ENCODE measurements at places on chromosomes 2 and 18.

GRCh38 chr2:46325182-46325928, 28.1 kb downstream of the EPAS1 start:
- no peak for DNase-seq

GRCh38 chr2:103781313-103781712, 1019.5 kb downstream of the TMEM182 start:
- no peak for DNase-seq

GRCh38 chr2:196229013-196229412, 57.6 kb upstream of the STK17B start:
- no peak for DNase-seq

- DNase-seq, result no peak
Observed at GRCh38 chr2:173435574-173435973, 80.9 kb downstream of the CDCA7 start.

DNA sequence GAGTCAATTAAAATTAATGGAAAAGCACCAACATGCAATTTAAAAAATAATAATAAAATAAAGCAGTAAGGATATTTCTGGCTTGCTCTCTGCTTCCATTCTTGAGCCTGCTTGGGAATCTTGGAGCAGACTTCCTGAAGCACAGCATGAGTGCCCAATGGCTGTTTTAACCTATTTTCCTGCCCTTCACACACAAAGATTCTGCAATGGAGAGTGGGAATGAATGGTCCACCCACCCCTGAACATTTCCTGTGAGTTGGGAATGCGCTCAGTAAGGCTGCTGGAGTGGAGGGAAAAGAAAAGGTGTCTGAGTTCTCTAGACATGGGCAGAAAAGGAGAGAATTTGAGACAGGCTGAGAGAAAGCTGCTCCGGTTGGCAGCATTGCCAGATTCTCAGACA, 140.6 kb downstream of the BCL2 start:
- no peak for DNase-seq

- DNase-seq, result no peak
Observed at GRCh38 chr2:62147610-62148301, 48.2 kb upstream of the B3GNT2 start.

- DNase-seq, result no peak
Observed at GRCh38 chr2:126858991-126859390, 39.7 kb upstream of the TEX51 start.

GRCh38 chr2:127645395-127646291, at the start of gene GPR17:
Gene GPR17 (plus strand): TSS chr2:127646153. CDS start chr2:127650736, 4,583 bp downstream.
- DNase-seq, result no peak

GRCh38 chr2:231929961-231930592, 3.9 kb upstream of the NPPC start:
- no peak for DNase-seq

DNA sequence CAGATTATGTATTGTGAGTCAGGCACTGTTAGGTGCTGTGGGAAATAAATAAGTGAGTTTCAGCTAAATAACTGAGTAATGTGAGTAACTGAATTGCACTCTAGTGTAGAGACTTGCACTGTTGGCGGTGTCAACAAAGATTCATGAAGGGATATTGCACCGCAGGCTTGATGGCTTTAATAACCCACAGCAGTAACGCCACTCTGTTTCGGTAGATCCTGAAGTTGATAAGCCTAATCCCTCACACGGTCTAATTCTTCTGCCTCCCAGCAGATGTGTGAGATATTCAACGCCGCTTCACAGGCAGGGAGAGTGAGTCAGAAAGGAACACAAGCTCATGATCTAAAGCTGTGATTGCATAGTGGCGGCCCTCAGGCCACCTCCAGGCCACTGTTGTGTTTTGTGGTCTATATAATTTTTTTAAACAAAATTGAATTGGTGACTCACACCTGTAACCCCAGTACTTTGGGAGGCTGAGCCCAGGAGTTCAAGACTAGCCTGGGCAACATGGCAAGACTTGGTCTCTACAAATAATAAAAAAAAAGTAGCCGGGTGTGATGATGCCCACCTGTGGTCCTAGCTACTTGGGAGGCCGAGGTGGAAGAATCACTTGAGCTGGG, 94.3 kb downstream of the LIPG start:
- no peak for DNase-seq

GRCh38 chr18:55907453-55908175, 319.6 kb upstream of the TCF4 start:
- no peak for DNase-seq

DNA sequence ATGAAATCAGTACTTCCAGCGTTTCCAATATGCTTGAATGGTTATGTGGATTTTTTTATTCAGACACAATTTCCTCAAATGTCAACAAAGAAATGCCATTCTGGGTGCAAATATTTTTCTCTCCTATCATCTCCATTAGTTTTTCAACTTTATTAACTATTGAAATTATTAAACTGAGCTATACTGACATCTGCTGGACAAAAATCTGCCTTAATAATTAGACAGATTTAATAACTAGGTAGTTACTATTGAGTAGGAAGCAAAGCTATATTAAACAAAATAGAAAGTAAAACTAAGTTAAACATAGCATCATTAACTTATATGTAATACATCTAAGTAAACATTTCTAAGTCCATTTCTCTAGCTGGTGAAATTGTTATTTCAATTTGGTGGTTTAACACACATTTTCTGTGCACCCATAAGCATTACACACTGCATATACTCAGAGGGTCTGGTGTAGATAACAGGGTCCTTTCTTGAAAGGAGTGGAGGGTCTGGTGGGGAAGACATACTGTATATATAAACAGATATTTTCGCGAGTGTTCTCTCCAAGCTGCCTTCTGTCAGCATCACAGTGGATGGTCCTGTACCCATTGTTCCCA, 77.0 kb downstream of the LANCL1 start:
- peak; percentile 22 for DNase-seq

DNA sequence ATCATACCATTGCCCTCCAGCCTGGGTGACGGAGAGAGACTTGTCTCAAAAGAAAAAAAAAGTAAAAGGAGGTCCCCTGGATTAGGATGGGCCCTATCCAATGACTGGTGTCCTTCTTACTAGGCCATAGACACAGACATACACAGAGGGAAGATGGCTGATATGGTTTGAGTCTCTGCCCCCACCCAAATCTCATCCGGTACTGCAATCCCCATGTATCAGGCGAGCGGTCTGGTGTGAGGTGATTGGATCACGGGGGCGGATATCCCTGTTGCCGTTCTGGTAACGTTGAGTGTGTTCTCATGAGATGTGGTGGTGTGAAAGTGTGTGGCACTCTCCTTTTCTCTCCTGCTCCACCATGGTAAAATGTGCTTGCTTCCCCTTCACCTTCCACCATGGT, 7.8 kb upstream of the CNDP2 start:
- DNase-seq, result no peak

DNA sequence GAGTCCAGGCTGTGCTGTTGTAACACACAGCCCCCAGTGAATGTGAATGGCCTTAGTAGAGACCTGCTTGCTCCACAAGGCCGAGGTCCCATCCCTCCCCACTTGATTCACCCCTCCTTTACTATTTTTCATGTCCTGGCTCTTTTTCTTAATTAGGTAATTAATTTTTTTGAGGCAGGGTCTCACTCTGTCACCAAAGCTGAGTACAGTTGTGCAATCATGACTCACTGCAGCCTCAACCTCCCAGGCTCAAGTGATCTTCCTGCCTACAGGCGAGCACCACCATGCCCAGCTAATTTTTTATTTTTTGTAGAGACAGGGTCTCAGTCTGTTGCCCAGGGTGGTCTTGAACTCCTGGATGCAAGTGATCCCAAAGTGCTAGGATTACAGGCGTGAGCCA, 19.3 kb downstream of the FBLN7 start:
- no peak for DNase-seq

GRCh38 chr2:223262946-223263345, 211.0 kb downstream of the KCNE4 start:
- no peak for DNase-seq

GRCh38 chr2:112834396-112835037, 2.1 kb downstream of the IL1B start:
- no peak for DNase-seq

GRCh38 chr18:37499913-37500312, 65.7 kb downstream of the CELF4 start:
- DNase-seq, result no peak

- DNase-seq, result no peak
Observed at GRCh38 chr2:143261986-143262385, 132.8 kb downstream of the ARHGAP15 start.

GRCh38 chr2:199581935-199582360, 124.2 kb upstream of the SATB2 start:
- DNase-seq, result no peak

GRCh38 chr2:238866656-238867277, 18.9 kb downstream of the TWIST2 start:
- DNase-seq, result no peak

DNA sequence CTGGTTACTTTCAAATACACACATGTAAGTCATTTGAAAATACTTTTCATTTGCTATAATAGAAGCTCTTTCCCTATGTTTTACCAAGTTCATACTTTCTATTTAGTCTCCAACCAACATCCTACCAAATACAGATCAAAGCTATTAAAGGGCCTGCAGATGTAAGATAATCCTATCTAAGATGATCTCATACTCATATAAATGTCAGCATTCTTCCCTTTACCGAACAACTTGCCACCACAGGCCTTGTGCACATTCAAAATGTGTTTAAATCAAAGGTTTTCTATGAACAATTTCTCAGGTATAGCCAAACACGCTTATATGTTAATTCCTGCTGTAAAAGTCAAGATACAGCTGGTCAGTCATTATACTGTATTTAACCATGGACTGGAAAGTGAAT, 23.3 kb downstream of the KCTD18 start:
- no peak for DNase-seq

DNA sequence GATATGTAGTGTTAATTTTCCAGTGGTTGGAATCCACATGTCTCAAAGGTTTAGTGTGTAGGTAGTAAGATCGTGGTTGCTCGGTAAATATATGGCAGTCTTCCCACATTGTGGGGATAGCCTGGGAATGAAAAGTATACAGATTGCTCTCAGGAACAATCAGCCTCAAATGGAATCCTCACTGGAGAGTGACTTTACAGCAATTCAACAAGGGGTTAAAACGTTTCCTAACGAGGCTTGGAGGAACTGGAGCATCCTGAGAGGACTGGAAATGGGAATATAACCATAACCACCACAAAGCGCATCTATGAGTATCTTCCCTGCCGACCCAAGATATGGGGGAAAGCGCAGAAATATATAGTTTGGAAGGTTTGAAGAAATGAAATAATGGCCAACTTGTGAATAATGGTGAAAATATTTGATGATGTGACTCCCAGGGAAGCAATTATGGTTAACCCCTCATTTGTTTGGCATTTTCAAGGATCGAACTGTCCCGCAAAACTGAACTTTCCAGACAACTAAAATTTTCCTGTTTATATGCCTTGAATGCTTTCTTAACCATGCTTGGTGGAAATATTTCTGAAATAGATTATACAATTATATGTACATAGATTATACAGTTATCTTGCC, 100.7 kb upstream of the FOSL2 start:
- no peak for DNase-seq

DNA sequence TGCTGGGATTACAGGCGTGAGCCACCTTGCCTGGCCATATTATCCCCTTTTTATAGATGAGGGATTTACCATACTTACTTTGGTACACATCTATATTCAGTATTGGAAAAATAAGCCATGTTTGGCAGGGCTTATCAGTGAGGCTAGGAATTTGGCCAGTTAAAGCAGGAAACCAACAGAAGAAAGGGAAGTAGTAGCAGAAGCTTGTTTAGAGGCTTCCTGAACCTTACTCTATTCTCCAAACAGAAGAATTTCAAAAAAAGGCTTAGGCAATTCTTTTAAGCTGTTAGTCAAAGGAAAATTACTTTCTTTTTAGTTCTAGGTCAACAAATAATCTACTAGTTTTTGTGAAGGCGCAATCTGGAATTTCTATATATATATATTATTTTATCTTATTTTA, 3.2 kb upstream of the GLS start:
- DNase-seq, result no peak

- no peak for DNase-seq
Observed at GRCh38 chr2:192122141-192122540, 72.6 kb downstream of the TMEFF2 start.

DNA sequence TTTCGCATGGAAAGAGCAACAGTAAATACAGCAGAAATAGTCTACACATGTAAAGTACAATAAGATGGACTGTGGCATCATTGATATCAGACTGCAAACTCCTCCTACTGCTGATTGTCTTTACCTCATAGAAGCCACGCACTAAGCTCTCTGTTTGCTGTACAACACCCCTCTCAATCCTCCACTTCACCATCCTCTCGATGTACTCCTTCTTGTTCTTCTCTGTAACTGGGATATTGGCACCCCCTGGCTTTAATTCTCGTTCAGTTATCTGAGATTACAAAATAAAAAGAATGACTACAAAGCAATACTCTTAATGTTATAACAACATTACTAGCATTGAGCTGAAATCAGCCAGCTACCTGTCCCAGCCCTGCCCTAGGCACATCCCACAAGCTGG, 49.3 kb upstream of the STK17B start:
- no peak for DNase-seq

GRCh38 chr2:19799881-19800780, 101.7 kb downstream of the TTC32 start:
- no peak for DNase-seq

DNA sequence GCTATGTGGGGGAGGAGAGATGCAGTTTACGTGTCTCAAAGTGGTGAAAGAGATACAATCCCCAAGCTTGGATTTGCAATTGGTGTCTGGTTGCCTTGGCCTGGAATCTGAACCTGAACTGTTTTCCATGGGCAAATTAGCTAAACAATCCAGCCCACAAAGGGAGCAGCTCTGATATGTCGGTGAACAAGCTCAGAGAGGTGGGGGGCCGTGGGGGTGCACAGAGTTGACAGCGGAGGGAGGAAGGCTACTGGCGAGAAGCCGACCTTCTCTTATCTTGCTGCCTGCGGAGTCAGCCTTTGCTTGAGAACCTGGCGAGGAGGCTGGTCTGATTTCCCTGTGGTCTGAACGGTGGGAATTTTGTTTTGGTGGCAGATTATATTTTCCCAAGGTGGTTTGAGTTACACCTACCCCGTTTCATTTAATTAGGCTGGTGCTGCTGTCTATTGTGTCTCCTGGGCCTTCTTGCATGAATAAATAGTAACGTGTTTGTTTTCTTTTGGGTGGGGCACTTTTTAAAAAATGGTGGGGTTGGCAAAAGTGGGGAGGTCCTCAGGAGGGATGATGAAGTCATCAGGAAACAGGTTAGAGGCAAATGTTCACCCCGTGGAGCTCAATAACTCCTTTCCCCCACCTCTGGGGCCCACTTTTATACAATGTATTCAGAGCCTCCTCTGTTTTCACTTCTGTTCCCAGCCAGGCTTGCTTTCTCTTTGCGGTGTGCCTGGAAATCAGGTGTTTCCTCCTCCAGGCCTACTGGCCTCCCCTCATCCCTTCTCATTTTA, 80.9 kb upstream of the IGFBP5 start:
- no peak for DNase-seq

DNA sequence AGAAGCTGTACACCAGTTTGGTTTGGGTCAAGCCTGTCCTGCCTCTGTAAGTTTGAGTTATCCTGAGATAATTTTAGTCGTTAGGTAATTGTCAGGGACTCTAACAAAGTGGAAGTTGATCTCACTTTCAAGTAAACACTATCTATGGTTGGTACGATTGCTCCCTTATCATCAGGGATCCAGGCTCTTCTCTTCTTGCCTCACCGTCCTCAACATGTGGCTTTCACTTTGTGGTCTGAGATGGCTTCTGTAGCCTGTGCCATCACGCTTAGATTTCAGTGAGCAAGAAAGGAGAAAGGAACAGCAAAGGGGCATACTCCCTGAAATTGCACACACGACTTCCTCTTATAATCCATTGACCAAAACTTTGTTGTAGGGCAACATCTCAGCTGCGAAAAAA, 115.6 kb downstream of the CTAGE1 start:
- no peak for DNase-seq

- DNase-seq, result no peak
Observed at GRCh38 chr2:1400943-1401735, 12.1 kb upstream of the TPO start.
